ENCODE measurements at places on chromosomes 5 and 9.

- DNase-seq: peak; percentile 20
Observed at GRCh38 chr9:89175828-89176261, 2.8 kb downstream of the SHC3 start.

- DNase-seq: no peak
Observed at GRCh38 chr5:603081-603998, 8.8 kb upstream of the CEP72 start.

DNA sequence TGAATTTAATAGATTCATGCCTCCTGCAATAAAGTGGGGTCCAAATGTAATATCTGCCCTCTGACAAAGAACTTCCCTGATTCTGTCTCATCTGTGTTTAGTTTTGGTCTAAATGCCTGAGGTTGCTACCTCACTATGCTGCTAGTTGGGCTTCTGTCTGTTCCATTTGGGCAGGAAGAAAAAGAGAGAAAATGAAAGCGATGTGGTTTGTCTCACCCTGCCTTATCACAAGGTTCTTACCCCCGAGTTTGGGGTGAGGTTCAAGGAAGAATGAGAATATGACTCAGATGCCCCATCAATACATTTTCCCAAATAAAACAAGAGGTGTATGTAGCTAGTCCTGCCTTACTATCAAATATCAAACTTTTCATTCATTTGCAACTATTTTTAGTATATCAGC lies 132.1 kb upstream of the MTAP start:
- DNase-seq: no peak

DNA sequence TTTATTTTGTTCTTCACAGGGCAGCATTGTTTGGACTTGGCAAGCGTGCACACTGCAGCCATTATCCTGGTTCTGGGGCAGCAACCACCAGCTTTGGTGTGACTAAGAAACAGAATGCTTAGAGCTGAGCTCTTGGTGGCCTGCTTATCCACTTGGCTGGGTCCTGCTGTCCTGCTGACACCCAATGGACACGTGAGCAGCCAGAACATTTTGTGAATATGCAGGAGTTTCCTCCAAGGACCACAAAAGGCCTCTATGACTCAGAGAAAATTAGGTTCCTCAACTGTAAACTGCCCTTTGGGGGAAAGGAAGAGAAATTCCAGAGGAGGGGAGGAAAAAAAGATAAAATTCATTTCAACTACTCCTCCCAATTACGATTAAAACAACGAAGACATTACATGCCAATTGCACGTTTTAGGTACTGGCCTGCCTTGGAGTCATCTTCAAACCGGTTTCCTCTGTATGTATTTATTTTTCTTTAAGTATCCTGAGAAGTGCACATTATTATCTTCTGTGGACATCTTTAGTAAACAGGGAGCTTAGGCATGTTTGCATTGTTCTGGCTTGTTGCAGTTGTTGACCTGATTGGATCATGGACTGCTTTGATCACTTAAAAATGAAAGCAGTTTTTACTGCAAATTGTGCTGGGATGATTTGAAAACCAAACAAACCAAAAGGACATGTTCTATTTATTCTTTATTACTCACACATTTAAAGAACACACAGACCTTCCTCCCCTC lies 82.3 kb upstream of the TLE4 start:
- DNase-seq: peak; percentile 75

DNA sequence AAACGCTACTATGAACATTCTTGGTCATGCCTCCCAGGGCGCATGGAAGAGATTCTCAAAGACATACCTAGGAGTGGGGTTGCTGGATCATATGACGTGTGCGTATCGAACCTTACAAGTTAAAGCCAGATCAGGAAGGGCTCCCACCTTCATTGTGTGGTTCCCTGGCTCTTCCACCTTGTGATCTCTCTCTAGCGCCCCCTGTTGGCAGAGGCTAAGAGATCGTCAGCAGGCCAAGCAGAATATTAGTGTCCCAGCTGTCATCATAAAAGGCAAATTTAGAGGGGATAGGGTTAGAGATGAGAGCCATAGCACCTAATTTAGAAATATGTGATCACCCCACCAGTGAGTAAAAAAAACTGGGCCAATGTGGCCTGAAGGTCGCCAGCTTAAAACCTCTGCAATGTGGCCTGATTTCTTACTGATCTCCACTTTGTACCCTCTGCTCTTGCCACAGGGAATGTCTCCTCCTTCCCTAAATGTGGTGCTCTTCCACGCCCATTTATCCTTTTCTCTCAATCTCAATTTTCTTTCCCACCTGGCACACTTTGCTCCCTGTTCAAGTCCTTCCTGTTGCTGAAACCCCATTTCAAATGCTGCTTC lies 91.7 kb upstream of the SHB start:
- DNase-seq: peak; percentile 35

DNA sequence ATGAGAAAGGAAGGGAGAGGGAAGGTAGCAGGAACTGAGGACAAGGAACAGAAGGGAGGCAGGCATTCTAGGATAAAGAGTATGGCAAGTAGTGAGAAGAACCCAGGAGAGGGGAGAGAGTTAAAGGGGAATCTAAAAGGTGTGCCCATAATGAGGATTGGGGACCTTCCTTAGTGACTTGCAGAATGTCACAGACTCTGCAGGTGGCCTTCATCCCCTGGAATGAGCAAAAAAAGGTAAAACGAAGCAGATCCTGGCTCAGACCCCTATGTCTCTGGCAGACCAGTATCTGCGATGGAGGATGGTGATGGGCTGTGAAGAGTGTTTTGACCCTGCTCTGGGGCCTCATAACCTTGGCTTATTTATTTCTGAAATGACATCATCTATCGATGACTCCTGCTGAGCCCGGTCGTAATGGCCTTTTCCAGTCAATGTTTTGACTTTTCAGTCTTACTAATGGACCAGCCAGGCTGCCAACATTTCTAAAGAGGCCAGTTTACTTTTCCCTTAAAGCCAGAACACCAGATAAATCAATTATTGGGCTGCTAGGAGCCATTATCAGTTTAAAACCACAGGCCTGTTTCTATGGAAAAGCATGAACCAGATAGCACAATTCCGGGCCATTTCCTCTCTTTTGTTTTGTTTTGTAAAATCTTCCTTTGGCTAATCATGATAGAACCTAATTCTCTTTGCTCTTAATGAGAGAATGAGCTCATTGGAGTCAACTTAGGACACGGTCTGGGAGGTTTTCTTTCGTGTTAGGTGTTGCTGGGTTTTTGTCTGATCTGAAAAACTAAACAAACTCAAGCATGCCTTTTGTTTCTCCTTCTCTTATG lies 3.1 kb downstream of the TMOD1 start:
- no peak for DNase-seq

DNA sequence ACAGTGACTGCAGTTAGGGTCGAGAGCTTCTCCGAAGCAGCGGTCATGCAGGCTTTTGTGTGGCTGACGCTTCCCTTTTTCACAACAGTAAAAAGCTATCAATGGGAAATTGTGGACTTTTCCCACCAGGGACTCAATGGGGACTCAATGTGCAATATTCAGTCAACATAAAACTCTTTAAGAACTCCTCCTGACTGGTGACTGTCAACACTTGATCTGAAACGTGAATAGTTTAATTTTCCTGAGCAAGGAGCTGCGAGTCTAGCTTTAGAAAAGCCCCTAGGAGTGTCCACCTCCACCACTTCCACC lies 28.7 kb downstream of the EXOC3 start:
- no peak for DNase-seq

DNA sequence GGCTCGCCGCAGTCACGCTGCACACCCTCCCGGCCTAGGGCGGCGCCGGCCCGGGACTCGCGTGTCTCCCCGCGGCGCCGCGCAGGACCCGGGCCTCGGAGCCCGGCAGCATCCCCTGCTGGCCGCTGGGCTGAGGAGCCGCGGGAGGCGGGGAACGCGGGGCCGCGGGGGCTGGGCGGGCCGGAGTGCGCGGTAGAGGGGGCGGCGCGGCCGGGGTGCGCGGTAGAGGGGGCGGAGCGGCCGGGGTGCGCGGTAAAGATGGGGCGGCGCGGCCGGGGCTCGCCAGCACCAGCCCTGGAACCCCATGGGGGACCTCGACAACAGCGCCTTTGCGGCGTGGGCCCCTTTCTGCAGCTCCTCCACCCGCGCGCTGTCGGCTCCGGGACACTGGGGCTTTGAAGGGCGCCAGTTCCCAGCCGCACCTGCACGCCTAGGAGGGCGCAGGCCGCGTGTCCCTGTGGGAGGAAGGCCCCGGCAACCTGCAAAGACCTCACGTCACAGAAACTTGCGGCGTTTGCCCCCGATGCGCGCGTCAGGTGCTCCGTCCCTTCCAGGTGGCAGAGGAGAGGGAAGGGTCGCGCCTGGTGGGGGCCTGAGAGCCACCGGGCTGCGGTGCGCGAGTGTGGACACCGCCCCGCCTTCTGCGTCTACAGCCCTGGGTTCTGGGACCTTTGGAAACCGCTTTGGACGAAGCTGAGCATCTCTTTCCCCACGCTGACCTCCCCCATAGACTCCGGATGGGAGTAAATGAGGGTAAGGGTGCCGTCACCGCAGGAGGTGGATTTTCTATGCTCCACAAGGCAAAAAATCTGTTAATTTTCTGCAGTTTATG lies 49.6 kb downstream of the NSUN2 start:
- DNase-seq: no peak

DNA sequence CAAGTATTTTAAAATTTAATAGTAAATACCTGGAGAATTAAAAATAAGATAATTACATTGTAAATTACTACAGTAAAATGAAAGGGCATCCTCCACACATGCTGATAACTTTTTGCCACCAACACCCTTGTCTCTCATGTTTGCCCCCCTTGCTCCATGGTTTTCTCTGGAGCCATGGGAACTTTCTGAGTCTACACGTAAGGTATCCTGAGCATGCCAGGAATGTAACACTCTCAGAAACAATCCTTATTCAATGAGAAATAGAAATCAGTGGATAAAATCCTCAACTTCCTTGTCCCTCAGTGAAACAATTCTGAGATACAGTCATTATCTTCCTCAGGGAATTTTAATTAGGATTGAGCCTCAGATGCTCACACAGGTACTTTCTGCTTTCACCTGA lies 108.9 kb downstream of the IZUMO3 start:
- no peak for DNase-seq

GRCh38 chr5:14869233-14869632 lies 2.3 kb downstream of the ANKH start:
- no peak for DNase-seq

GRCh38 chr9:86741311-86742208 lies 205.7 kb downstream of the GAS1 start:
- peak; percentile 42 for DNase-seq

- no peak for DNase-seq
Observed at GRCh38 chr9:75464726-75465125, 376.4 kb downstream of the OSTF1 start.

DNA sequence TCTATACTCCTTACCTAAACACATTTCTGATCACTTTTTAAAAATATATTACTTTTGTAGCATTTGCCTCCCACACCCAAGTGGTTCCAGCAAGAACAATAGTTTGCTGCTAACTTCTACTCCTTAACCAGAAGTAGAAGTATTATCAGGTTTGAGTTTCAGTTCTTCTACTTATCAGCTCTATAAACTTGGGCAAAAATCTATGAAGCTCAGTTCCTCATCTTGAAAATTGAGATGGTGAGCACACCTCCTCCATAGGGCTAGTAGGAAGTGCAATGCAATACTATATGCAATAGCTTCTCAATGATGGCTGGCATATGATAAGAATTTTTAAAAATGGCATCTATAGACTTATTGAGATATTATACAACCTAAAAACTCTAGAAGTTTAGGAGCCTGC lies 283.7 kb downstream of the TLR4 start:
- DNase-seq: no peak

DNA sequence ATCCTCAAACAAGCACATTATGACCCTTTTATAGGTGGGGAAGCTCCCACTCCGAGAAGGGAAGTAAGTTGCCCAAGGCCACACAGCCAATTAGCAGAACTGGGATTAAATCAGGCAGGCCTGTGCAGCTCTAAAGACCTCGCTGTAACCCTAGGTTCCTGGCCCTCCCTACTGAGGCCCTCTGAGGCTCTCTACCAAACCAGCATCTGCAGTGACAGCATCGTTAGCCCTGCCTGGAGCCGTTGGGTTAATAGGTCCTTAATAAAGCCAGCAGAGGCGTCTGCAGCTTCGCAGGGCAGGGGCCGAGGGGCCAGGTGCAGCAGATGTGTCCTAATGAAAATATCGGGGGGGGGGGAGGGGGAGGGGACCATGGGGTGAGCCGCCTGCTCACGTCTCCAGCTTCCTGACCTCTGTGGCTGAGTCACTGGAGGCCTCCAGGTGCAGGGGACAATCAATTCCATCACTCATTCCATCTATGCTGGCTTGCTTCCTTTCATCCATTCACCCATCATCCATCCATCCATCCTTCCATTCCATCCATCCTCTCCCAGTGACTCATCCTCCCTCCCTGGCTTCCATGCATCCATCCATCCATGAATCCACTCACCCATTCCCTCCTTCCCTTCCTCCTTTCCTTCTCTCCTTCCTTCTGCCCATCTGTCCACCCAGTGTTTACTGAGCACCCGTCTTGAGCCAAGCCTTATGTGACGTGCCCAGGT lies 203.9 kb downstream of the C9orf50 start:
- no peak for DNase-seq

GRCh38 chr9:83432104-83432627 lies 106.0 kb downstream of the FRMD3 start:
- no peak for DNase-seq

DNA sequence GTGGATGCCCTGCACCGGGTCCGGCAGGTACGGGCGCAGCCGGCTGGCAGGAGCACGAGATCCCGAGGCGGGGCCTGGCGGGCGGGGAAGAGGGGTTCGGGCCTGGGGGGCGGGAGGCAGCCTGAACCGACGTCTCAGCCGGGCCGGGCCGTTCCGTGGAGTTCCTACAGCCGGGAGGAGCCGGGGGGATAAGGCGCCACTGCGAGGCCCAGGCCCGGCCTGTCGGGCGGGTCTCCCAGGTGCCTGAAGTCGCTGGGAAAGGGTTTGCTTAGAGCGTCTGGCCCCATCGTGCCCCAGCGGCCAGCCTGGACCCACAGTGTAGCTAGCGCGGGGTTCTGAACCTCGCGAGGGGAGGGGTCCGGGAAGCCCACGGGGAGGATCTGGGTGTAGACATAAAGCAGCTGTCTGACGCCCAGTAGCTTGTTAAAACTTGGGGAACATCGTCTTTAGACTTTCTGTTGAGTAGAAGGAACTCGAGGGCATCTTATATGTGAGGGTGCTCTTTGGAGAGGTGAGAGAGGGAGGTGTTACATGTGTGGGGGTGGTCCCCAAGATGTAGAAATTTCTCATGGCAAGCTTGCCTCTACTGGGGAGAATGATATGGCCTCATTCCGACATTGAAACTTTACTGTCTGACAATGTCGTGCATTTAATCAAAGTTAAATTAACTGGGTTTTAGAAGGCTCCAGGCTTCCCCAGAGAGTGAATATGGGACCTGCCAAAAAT lies 524 bp downstream of the FUBP3 start:
- no peak for DNase-seq

DNA sequence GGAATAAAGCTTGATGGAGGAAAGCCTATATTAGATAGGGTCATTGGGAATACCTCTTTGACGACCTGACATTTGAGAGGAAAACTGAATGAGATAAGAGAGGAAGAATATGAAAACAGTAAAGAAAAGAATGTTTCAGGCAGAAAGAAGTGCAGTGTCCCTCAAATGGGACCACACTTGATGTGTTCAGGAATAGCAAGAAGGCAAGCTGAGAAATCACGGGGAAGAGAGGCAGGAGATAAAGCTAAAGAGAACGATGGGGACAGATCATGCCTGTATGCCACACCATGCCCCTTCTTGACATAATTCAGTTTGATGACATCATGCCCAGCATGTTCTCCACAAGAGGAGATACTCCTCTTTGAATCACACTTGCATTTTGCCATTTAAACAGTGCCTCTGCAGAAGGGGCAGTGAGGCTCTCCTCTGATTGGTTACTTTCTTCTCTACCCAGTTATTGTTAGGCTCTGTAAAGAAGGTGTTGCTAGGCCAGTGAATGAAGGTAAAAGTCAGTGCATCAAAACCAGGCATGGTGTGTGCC lies 7.6 kb downstream of the AP3S1 start:
- no peak for DNase-seq
